CD4-positive, alpha-beta memory T cell (primary cell): ENCODE measurements at places on chromosomes 5 and 9.

DNA sequence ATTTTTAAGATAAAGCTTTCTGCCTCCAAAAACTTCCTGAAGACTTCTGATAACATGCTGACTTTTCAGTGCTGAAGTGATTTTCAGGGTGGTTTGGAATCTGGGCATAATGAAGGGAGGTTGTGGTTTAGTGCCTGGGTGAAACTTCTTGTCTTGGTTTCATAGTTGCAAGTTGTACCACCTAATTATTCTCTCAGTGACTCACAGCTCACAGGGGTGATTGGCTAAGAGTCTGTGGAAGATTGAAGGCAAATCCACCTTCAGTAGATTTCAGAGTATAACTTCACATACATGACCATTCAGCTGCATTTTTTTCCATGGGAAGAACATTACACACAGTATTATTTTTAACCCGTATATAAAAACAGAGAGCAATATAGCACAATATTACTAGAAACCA lies 199.9 kb downstream of the PTTG1 start:
- DNase-seq, result no peak

DNA sequence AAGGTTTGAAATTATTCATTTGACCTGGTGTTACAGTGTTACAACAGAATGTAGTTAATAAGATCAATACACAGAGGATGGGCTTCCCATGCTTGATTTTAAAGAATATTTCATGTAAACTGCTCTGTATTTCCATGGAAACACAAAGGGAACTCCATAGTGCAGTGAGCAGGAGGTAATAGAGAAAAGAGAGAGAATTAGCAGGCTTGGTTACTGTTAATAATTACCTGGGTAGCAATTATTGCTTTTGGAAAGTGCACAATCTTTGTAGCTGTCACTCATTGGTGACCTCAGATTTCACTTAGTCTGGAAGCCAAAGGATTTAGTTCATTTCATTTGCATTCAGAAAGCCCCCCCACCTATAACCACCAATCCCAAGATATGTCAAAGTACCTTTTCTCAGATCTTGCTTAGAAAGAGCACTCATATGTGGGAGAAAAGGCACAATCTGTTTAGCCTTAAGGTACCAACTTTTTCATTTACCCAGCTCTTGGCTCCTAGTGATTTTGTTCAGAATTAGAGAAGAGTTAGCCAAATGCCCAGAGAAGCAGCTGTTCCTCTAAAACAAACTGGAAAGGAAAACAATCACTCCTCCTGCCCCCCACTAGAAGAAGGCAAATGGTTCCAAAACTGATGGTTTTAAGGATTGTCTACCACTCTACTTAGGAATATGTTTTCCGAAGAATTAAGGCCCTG lies 234.5 kb upstream of the SLC24A2 start:
- DNase-seq, result no peak

- no peak for DNase-seq
Measured at GRCh38 chr5:13660072-13660471, 284.4 kb downstream of the DNAH5 start.

- DNase-seq, result no peak
Measured at GRCh38 chr5:139733698-139734538, 61.7 kb upstream of the PSD2 start.

- no peak for DNase-seq
Measured at GRCh38 chr9:78934880-78935279, 636.9 kb upstream of the TLE4 start.

DNA sequence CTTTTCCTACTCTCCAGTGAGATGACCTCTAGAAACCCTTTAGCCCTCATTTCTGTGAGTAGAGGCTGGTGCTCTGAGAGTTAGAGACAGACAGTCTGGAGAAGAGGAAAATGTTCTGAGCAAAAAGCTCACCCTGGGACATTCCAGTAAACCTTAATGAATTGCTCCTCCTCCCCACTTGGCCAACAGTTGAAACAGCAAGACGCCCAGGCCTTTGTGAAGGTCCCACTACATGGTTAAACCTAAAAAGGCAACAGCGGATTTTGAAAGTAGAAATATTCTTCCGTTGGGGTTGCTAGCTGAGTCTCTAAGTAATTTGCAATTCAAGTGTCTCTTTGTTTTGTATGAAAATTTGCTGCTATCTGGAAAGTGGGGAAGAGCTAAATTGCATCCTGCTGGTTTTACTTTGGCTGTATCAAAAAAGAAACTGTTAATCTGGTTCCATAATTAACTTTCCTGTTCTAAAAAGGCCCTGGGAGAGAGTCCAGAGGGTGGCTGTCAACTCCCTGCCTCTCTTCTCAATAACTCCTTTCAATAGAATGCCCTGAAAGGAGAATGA lies 63.8 kb downstream of the ATP10B start:
- DNase-seq, result no peak

GRCh38 chr5:31449174-31449573 lies 82.7 kb downstream of the DROSHA start:
- DNase-seq, result no peak

- no peak for DNase-seq
Measured at GRCh38 chr5:60633341-60633740, 66.6 kb downstream of the DEPDC1B start.

GRCh38 chr9:18610956-18611355 lies 137.0 kb downstream of the ADAMTSL1 start:
- DNase-seq, result no peak
